Glutamatergic neuron (in vitro differentiated cells): ENCODE measurements at places on chromosomes 3 and 15. TPM values are rescaled to one million over a fixed set of nuclear protein-coding genes. Genes with fewer than 3 reads are reported as not detected.

- DNase-seq, result no peak
Observed at GRCh38 chr15:73338058-73338457, 30.7 kb downstream of the HCN4 start.

Gene TMCO5A
- total RNA-seq, result not detected

DNA sequence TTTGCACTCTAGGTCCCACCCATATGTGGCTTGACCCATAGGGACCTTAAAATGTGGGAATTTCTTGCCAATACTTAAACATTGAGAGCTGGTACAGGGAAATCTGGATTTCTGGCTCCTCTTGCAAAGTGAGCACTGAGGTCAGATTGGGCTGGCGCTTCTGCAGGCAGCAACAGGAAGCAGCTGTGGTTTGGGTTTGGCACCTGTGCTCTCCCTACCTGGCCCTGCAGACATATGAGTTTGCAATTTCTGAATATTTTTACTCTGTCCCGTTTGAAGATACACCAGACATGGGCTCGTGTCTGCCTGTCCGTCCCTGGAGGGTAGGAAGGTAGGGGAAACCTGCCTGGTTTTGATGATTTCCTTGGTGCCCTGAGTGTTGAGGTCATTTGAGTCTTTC is 74.8 kb upstream of the SEC13 start:
- no peak for DNase-seq

Gene PCLAF
- 4.7 TPM for total RNA-seq

GRCh38 chr15:100794008-100794407 is 85.6 kb upstream of the ALDH1A3 start:
- no peak for DNase-seq

Gene KIAA1143
- 23.0 TPM for total RNA-seq

Gene DUOXA2
- total RNA-seq, result not detected

GRCh38 chr3:100880072-100880471 is 113.1 kb downstream of the ABI3BP start:
- DNase-seq, result no peak

DNA sequence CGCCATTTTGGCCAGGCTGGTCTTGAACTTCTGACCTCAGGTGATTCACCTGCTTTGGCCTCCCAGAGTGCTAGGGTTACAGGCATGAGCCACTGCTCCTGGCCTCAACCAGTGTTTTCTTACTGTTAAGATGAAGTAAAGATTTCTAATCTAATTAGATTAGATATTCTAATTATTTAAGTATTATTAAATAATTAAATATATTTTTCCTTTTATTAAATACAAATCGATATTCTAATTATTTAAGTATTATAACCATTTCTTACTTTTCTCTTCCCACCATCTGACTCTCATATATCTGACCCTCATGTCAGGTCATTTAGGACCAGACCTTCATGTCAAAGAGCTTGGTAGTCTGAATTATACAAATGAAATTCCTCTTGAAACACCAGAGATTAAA is 1291.9 kb upstream of the EPHA6 start:
- no peak for DNase-seq

Gene ARL6
- 9.6 TPM for total RNA-seq

DNA sequence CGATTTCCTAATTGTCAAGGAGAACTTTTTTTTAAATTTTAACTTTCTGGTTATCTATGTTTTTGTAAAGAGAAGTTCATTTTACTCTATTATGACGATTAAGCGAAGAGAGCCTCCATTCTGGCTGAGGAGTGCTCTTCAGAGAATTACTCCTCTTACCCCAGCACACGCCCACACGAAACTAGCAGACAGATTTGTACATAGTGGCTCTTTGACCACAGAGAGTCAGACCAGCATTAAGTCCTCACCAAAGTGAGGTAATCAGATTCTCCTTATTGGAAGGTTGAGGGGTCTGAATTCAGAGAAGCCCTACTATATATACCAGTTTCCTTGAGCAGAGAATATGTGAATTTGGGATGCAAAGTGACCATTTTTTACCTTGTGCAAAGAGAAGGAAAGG is 204.8 kb upstream of the TSC22D2 start:
- no peak for DNase-seq

DNA sequence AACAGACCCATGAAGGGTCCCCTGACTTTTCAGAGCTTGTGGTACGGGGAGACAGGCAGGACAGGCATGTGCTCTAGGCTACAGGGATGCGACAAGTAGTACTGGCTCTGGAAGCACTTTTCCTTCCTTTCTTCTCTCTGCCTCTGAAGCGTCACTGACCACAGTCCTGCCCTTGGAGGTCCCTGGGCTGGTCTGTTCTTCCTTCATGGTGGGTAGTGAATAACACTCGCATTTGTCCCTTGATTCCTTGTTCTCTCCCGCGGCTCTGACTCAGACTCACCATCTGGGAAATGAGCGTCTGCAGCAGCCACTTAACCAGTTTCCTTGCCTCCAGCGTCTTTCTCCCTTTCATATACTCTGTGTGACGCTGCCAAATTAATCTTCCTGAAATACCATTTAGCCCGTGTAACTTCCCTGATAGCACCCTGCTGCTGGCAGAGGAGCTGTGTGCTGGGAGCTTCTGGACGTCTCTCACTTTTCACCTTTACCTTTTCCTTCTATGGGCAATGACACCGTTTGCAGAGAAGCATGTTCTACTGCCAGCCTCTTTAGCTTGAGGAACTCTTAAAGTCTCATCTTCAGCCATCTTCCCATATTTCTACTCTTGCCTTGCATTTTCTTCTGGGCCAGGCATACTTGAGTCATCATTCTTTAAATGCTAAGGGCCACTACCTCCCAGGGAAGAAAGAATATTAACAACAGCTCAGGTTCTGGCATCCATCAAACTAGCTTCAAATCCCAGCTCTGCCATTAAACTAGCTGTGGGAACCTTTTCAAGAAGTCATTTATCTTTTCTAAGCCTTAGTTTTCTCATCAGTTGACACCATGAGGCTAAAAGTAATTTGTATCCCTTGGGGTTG is 33.6 kb downstream of the TMEM45A start:
- DNase-seq, result no peak

GRCh38 chr3:55292360-55292759 is 194.7 kb downstream of the WNT5A start:
- no peak for DNase-seq

DNA sequence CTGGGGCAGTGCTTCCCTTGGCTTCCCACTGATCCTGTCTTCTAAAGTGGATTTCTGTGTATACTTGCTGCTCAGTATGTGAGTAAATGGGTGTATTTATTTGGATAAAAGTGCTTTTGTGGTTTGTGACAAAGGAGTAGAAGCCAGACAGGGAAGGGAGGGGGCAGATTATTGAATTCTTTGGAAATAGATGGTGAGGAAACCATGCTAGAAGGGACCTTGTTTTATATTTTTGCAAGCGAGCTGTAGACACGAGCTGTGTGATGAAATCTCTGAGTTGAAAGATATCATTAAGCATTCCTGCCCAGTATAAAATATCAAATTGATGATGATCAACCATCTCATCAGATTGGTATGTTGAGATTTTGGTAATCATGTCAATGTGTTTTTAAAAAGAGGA is 68.9 kb downstream of the DUT start:
- no peak for DNase-seq

DNA sequence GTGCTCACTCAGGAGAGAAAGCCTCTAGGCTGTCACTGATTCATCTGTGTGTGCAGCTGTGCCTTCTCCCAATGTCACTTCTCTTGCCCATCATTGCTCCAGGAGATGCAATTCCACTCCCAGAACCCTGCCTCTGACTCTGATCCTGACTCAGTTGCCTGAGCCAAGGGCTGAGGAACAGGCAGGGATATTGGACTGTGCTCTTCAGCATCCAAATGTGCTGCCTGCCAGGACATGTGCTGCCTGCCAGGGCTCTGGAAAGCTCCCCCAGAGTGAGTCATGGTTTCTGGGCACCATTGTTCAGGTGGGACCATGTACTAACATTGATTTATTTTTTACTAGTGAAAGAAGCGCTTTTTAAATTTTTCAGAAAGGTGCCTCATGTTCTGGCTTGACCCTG is 71.0 kb downstream of the TRIM42 start:
- no peak for DNase-seq

GRCh38 chr3:46393011-46393410 is 13.9 kb downstream of the CCR5AS start:
- no peak for DNase-seq

Gene MKRN3
- 1.4 TPM for total RNA-seq

DNA sequence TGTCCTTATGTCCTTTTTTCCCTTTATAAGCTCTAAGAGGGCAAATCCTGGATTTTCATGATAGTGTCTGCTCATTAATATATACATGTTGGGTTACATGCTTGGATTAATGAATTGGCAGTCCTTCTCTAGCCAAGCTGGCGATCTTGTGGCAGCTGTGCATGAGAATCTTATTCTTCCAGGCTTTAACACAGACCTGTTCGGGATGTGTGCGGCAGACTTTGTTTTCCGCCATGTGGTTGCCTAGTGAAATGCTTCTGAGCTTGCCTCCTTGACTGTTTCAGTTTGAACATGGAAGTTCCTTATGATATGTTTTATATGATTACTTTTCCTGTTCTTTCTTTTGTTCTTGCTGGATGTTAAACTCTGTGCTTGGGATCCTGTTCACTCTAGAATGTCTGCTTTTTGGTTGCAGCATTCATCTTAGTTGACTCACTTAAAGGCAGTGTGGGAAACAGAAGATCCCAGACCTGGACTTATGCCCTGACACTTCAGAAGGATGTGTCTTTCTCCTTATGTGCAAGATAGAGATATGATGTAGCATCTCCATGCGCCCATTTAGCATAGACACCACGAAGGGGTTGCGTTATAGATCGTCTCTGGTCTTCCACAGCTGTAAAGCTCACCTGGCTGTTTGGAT is 7.2 kb downstream of the CHCHD6 start:
- DNase-seq, result no peak

GRCh38 chr3:153591561-153592245 is 429.7 kb downstream of the RAP2B start:
- DNase-seq, result no peak

- no peak for DNase-seq
Observed at GRCh38 chr15:95968856-95969255, 361.6 kb upstream of the NR2F2 start.

DNA sequence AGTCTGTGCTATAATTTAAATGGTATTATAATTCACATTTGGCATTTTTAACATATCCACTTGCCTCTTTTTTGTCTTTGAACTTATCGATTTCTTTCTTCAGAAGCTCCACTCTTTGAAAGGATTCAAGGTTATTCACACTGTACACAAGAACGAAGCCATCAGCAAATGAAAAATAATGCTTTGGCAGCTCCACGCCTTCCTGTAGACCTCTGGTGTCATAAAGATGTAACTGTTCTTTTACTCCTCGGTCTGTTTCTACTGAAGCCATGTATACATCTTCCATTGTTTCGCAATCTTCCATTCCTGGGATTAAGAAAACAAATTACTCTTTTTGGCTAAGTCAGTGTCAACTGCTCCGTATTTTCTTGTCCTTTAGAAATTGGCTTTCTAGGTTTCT is 16.0 kb downstream of the NKIRAS1 start:
- DNase-seq, result no peak
